ENCODE measurements at places on chromosomes 7 and 10.

- DNase-seq: peak; percentile 52
Observed at GRCh38 chr7:125316466-125316865, 386.8 kb upstream of the POT1 start.

DNA sequence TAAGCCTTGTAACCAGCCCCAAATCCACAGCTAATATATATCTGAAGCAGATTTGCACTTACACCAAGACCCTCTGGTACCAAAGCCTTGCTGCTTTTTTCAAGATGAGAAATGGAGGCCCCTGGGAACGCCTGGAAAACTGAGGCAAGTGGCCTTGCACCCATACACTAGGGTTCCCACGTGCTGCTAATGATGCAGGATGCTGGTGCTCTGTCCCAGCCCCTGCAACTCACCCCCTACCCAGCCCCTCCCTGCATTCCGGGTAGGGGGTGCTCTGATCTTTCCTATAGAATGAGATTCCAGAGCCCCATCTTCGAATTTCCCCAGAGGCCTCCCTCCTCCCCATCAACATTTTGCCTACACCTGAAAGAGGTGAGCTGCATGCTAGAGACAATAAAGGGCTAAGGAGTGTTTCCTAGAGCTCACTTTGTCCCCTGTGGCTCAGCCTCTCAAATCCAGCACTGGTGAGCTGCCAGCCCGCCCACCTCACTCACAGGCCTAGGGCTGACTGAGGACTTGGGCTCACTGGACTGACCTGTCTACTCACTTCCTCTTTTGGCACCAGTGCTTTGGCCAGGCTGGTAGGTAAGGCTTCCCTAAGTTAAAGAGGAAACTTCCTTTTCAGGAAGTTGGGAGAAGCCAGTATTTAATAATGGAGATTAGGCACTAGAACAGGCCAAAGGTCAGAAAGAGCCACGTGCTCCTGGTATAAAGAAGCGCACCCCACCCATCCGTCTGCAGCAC is 9.8 kb downstream of the RBP4 start:
- no peak for DNase-seq

DNA sequence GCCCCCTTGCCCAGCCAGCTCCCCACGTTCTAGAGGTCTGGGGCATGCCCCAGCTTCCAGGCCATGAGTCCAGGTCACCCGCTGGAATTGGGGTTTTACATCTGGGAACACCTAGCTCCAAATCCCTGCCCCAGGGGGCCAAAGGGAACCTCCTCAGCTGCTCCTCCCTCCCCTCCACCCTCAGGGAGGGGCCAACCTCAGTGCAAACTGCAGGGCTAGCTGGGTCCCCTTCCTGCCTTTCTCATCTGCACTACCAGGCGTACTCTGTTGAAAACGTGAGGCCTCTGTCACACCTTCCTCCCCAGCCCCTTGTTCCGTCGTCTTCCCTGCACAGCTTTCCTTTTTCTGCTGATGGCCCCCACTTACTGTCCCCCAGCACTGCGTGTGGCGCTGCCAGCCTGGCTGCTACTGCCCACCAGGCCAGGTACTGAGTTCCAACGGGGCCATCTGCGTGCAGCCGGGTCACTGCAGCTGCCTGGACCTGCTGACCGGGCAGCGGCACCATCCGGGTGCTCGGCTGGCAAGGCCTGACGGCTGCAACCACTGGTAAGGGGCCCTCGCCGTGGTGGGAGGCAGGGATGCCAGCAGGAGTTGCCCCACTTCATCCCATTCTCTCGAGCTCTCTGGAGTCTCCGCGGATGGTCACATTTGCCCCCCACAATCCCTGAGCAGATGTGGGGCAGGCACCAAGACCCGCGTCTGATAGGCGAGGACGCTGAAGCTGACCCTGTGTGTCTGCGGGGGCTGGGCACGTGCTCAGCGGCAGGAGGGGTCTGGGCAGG is 24.7 kb upstream of the ZNF862 start:
- no peak for DNase-seq

- DNase-seq: no peak
Observed at GRCh38 chr10:91653219-91653870, 20.5 kb upstream of the PPP1R3C start.

DNA sequence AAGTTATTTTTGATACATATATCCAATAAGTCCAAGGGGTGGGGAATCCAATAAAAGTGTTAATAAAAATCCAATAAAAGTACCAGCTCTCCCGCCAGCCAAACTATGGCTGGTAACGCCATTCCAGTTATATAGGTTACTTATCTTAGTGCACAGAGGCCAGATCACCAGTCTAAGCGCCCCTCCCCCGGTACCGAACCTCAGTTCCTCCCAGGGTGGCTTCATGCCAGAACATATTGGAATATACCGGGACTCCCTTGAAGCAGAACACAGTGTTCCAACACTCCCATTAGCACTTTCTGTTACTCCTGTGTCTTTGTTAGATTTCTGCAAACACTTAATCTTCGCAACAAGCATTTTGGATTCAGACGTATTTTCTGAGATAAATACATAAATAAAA is 7.5 kb downstream of the FBH1 start:
- no peak for DNase-seq

DNA sequence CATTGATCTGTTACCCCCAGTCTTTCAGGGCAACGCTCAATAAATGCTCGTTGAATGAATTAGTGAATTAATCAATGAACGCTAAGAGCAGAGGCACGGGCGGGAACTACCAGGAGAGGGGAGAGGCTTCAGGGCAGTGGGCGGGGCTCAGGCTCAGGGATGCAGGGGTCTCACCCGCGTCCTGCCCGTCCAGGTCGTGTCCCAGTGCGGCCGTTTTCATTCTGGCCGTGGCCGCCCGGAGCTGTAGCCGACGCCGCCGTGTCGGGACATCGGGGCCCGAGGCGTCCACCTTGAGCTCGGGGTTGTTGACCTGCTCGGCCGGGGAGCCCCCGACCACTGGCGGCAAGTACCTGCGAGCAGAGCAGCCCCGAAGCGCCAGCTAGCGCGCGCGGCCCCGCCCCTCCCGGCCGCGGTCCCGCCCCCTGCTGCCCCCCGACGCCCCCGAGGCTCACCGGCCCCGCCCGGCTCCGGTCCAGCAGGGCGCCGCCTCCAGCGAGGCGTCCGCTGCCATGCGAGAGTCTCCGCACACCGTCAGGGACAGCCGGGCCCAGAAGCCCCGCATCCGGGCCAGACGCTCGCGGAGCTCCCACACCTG is 2.8 kb upstream of the GAL3ST4 start:
- DNase-seq: peak; percentile 68

- no peak for DNase-seq
Observed at GRCh38 chr10:59829024-59829423, 75.8 kb upstream of the MRLN start.

- DNase-seq: no peak
Observed at GRCh38 chr7:5624386-5625365, 156.8 kb downstream of the RNF216 start.

DNA sequence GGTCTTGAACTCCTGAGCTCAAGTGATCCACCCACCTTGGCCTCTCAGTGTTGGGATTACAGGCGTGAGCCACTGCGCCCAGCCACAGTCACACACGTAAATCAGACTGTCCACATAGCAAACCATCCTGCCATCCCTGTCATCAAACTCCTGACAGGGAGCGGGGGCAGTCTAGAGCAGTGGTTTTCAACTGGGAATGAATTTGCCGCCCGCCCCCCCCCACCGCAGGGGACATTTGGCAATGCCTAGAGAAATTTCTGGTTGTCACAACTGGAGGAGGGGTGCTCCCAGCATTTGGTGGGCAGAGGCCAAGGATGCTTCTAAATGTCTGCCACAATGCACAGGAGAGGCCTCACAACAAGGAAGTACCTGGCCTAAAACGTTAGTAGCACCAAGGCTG is 24.1 kb downstream of the CAMK2G start:
- DNase-seq: no peak

- DNase-seq: no peak
Observed at GRCh38 chr7:79046061-79046460, 407.4 kb downstream of the MAGI2 start.

DNA sequence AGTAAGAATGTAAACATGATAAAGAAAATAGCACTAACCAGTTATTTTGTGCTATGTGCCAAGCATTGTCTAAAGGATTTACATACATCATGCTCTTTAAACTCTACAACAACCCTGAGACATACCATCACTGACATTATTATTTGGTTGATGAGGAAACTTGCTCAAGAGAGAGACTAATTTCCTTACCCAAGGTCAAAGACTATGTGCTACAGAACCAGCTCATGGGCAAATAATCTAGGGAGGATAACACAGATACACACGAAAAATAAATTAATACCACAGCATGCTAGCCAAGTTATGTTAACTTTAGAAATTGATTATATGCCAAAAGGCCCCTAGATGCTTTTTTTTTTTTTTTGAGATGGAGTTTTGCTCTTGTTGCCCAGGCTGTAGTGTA is 2.7 kb downstream of the ANKRD16 start:
- DNase-seq: no peak

DNA sequence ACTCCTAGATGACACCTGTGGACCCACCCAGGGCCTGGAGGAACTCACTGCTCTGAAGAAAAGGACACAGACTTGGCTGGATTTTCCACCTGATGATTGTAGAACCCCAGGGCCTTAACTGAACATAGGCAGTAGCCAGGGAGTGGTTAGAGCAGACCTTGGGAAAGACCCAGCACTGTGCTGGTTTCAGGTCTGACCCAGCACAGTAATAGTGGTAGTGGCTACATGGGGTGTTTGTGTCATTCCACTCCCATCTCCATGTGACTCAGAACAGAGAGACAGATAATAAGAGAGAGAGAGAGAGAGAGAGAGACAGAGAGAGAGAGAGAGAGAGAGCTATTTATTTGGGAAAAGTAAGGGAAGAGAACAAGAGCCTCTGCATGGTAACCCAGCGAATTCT is 239.1 kb upstream of the MEOX2 start:
- no peak for DNase-seq

DNA sequence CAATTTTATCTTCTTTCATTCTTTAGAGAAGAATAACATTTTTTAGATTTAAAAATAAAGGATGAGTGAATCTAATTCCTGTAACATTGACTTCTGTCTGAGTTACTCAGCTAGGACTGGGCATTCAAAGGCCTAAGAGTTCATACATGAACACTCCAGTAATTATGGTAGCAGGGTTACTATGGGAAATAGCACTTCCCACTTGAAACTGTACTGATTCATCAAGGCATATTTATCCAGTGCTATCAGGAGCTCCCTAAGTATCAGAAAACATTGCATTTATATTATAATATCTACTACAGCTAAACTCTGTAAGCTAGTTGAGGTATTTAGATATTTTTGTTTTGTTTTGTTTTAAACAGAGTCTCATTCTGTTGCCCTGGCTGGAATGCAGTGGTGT is 41.8 kb downstream of the NDUFB2 start:
- no peak for DNase-seq

DNA sequence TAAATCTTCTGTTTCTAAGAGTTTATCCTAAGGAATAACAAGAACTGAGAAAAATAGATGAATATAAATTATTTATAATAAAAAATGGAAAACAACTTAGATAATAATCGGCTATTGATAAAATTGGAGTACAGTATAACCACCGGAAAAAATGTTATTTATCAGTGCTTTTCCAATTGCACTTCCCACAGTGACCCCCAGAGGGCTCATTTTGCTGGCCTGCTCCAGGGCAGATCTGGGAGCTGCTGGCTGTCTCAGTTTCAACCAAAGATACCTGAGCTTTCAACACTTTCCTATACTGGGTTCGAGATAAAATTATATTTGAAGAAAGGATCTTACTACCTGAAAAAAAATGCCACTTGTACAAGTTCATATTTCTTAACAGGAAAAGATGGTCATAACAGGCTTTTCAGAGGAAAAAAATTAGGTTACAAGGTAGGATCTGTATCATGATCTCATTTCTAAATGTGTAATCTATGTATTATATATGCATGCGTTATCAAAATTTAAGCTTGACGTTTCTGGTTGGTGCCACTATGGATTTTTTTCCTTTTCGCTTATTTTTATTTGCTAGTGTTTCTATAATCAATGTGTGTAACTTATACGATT is 165.7 kb downstream of the NPSR1 start:
- peak; percentile 78 for DNase-seq

GRCh38 chr10:46228563-46229071 is 58.2 kb upstream of the ANTXRL start:
- peak; percentile 81 for DNase-seq

GRCh38 chr7:105943486-105943885 is 19.6 kb upstream of the CDHR3 start:
- DNase-seq: no peak

DNA sequence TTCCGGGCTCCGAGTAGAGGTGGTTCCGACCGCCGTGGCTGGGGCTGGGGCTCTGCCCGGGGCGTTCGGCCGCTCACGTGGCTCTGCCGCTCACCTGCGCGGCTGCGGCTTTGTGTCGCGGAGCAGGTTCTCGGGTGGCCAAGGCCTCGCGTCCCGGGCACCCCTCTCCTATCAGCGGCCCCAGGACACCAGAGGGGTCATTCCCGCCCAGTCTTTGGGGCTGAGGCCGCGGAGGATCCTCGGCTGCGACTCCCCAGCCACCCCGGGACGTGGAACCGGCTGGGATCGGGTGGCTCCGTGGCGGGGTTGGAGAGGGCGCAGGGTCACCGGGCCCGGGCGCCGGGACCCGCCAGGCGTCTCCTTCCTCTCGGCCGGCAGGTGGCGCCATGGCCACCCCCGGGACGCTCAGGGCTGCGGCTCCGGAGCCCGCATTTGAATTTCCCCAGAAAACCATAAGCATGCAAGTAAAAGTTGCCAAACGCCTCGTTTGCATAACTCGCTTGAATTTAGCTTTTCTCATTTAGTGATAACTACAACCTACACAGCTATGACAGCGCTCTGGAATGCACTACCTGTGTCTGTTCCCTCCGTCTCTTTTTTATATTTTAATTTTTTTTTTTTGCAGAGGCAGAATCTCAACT is 1.2 kb downstream of the COL26A1 start:
- DNase-seq: peak; percentile 84

GRCh38 chr10:118901380-118901779 is 128.1 kb upstream of the NANOS1 start:
- DNase-seq: no peak

DNA sequence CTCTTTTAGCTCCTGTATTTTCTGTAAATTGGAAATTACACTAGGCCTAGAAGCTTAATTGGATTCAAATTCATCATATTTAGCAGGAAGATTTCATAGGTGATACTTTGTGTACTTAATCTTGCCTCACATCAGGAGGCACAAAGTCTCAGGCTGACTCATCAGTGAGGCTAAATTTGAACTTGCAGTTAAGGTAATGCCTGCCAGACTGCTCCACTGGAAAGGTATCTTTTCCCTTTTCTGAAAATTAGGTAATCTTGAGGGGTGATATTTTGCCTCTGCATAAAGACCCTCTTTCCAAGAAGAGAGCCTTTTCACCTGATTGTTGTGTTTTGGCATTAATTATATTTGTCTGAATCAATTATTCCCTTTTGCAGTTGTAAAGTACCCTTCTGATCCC is 14.6 kb downstream of the PPIA start:
- DNase-seq: no peak

DNA sequence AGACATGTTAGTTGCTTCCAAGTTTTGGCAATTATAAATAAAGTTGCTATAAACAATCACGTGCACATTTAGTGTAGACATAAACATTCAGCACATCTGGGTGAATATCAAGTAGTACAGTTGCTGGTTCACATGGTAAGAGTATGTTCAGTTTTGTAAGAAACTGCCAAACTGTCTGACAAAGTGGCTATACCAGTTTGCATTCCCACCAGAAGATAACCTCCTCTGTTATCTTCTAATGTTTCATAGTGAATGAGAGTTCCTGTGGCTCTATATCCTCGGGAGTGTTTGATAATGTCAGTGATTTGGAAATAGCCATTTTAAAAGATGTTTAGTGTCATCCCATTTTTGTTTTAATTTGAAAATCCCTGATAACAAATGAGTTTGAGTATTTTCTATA is 259.6 kb upstream of the PLXDC2 start:
- no peak for DNase-seq

Measured in glutamatergic neuron (in vitro differentiated cells).